ENCODE measurements at places on chromosomes 7 and 10.

GRCh38 chr7:89813081-89813480 is 341.2 kb upstream of the STEAP1 start:
- DNase-seq: no peak

DNA sequence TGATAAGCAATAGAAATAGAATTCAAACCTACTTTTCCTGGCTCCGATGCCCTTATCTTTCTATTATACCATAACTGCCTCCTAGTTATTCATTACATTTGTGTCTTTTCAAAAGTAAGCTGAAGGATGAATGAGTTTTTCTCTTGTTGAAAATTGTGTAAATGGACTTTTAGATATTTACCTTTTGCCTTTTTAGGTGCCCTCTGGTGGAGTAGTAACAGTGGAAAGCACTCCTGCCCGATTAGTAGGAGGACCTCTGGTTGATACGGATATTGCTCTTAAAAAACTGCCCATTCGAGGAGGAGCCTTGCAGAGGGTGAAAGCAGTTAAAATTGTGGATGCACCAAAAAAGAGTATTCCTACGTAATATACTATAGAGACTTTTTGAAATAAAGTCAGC is 11.2 kb downstream of the FAM237B start:
- DNase-seq: no peak

GRCh38 chr10:60576130-60577069 is 186.7 kb upstream of the ANK3 start:
- peak; percentile 7 for DNase-seq

DNA sequence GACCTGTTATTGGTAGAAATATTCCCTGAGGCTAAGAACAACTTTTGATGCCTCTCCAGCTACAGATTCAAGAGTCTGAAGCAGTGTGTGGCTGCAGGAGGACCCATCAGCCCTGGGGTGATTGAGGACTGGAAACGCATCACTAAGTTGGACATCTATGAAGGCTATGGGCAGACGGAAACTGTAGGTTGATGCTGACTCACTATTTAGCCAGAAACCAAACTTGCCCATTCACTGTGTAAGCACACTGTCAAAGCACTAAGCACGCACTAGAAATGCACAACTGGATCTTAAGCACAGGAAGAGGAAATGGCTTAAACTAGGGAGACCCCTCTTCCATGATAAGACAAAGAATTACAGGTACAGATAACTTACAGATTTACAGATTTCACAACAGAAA is 20.8 kb downstream of the ACSM6 start:
- DNase-seq: peak; percentile 67

GRCh38 chr10:74500026-74500704 is 326.2 kb upstream of the KAT6B start:
- DNase-seq: no peak

- DNase-seq: no peak
Observed at GRCh38 chr7:137354396-137354795, 10.9 kb upstream of the PTN start.

DNA sequence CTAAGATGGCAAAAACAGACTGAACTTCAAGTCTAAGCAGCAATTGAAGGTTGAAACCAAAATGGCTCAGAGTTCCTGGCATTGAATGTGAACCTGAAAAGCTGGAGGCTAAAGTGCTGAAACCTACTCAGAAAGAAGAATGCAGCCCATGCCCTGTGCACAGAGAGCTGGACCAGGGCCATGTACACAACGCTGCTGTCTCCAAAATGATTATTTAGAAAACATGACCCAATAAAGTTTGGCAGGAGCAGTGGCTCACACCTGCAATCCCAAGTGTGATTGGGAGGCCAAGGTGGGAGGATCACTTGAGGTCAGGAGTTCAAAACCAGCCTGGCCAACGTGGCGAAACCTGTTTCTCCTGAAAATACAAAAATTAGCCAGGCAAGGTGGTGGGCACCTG is 158.9 kb downstream of the AKR1D1 start:
- DNase-seq: no peak

GRCh38 chr7:66307591-66308215 is 102.6 kb downstream of the TPST1 start:
- no peak for DNase-seq

GRCh38 chr7:31776616-31777015 is 89.6 kb downstream of the PPP1R17 start:
- DNase-seq: no peak

DNA sequence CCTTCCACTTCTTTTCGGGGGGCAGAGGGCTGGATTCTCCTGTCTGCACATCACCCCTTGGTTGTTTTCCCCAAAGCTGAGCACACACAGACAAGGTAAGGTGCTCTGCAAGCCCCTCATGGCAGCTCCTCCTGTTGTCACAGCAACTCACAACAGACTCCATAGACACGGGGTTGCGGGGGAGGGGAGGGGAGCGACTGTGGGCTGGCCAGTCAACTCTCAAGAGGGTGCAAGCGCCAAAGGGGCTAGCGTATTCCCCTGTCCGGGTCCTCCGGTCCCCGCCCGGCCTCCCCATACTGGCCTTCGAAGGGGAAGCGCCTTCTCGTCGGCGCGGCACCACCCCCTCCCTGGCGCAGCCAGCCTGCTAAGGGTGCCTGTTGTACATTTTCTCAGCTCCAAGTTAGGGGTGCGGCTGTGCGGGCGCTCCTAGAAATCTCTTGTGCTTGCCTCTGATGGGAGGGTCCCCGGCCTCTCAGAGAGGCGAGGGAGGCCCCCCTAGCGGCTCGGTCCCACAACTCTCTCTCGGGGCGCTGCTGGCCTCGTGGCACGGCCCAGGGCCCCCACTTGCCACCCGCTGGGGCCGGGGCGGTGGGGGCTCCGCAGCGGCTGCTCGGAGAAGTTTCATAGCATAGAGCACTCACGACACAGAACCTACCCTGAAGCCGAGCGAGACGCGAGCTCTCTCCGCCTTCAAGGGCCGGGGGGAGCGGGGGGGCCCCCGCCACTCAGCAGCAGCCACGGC is 498 bp downstream of the RHOBTB1 start:
- peak; percentile 73 for DNase-seq

GRCh38 chr10:70442332-70442988 is 979 bp upstream of the NODAL start:
- DNase-seq: no peak

DNA sequence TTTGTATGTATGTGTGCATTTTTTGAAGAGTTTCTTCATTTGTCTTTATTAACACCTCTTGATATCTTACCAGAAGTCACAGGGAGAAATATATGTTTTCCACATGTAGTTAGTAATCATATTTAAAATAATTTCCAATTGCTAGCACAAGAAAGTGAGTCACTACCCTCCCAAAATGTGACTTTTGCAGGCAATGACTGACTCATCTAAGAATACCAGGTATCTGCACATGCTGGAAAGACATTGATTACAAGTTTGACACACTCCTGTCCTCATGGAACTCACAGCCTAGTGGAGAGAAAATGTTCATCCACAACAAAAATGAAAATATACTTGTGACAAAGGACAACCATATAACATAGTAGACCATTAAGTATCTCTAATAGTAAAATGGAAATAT is 82.9 kb downstream of the SEMA3D start:
- no peak for DNase-seq

- DNase-seq: no peak
Observed at GRCh38 chr10:93254180-93254853, 180.6 kb downstream of the CYP26A1 start.

DNA sequence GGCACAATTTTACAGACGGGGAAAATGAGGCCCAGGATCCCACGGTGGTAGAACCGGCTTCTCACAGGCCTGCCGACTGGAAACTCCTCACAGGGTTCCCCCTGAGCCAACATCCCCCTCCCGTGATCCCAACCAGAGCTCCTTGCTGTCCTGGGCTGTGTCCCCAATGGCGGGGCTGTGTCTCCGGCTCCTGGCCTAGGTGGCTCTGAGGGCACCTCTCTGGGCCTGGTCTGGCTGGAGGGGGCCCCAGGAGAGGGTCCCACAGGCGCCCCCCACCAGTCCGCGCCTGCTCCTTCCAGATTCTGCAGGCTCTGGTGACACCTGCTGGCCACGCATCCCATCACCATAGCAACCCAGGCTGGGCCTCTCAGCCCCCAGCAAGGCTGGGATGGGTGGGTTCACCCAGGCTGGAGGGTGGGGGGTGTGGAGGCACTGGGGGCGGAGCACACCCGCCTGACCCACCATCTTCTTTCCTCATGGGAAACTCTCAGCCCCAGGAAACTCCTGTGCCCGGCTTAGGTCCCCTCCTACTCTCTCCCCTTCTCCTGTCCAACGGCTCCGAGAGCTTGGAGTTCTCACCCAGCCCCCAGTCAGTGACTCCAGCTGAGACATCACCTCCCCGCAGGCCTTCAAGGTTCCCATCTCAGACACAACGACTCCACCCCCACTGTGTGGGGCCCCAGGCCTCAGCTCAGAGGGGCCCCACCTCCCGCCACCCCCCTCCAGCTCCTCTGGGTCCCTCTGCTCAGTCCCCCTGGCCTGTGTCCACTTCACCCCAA is 27.1 kb upstream of the TNRC18 start:
- DNase-seq: peak; percentile 81

DNA sequence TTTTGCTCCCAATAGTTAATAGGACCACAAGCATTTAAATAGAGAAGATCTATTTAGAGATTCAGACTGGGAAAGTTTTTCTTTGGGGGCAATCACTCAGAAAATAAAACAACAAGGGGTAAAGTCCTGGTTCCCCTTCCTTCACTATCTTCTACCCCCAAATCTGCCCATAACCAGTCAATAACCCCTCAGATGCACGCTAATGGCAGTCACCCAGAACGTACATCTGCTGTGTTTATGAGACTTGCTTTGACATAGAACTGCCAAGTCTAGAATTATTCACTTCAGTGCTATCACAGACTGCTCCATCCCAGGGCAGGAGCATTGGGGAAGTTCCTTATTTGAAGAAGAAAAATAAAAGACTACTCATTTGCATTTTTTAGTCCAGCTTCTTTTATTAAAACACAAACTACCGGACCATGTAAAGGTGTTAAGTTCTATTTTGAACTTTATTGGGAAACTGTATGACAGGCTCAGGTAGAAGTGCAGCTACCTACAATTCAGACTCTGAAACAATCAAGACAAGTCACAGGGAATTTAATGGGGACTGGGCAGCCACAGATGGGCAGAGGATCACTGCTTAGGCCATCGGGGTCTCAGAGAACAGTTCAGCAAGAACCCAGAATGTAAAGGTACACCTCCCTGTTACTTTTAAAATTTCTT is 38.4 kb downstream of the ANK3 start:
- no peak for DNase-seq

DNA sequence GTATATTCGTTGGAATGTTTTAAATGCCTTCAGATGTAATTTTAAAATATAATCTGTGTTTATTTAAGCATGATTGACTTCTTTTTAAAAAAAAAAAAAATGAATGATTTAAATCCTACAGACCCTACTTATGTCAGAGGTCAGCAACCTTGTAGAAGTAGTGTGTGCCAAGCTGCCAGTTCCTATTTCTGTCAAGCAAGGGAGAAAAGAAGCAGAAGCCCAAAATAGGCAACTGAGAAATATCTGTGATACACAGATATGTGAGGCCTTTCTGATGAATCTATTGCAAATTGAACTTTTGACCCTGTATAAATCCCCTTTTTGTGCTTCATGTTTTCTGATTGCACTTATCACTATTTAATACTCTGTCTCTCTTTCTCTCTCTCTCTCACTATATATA is 199.5 kb downstream of the LRRN3 start:
- no peak for DNase-seq

DNA sequence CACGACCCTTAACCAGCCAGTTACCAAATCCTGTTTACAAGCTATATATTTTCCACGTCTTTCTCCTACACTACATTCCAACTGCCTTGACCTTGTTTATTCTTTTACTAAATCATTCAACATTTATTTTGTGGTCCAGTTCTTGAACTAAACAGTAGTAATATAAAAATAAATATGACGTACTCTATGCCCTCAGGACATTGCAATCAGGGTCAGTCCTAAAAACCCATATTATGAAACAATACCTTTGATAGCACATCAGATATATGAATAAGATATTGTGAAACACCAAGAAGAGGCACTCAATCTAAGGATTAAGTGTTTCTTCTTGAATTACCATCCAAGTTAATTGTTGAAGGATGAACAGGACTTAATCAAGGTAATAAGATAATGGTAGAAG is 52.5 kb upstream of the WNT16 start:
- no peak for DNase-seq

GRCh38 chr10:106111246-106111645 is 1053.3 kb downstream of the SORCS1 start:
- no peak for DNase-seq

- peak; percentile 38 for DNase-seq
Observed at GRCh38 chr7:151503902-151504714, 15.6 kb downstream of the RHEB start.

GRCh38 chr7:158353606-158354570 is 233.7 kb downstream of the PTPRN2 start:
- DNase-seq: peak; percentile 60

- DNase-seq: no peak
Observed at GRCh38 chr10:122293961-122294380, 22.9 kb downstream of the BTBD16 start.
